ENCODE measurements at places on chromosomes 7 and 10.

DNA sequence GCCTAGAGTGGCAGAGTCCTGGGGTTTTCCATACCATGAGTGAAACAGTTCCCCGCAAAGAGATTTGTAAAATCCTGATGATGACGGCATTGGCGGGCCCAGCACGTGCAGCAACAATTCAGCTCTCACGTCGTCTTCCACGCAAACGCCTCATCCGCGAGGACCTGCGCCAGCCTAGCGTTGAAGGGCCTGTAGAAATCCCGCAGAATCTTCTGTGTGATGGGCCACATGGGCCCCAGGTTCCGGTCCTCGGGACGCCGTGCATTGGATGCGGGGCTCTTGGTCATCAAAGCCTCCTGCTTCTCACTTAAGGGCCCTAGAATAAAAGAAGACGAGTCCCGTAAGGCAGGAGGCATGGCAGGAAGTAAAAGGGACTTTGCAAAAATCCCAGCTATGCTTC, 83.4 kb downstream of the CHST15 start:
- no peak for DNase-seq

GRCh38 chr7:19119870-19120486, 2.5 kb upstream of the TWIST1 start:
- no peak for DNase-seq

GRCh38 chr7:136640977-136641376, 227.5 kb upstream of the CHRM2 start:
- DNase-seq: no peak

GRCh38 chr7:146982482-146982881, 865.9 kb downstream of the CNTNAP2 start:
- DNase-seq: no peak

GRCh38 chr7:139854124-139854511, 25.1 kb downstream of the TBXAS1 start:
- no peak for DNase-seq

GRCh38 chr7:17234030-17234397, 64.4 kb upstream of the AHR start:
- DNase-seq: no peak

GRCh38 chr10:34275626-34276130, 539.4 kb downstream of the PARD3 start:
- no peak for DNase-seq

GRCh38 chr7:99453105-99453504, 12.9 kb downstream of the ATP5MF start:
- DNase-seq: no peak

DNA sequence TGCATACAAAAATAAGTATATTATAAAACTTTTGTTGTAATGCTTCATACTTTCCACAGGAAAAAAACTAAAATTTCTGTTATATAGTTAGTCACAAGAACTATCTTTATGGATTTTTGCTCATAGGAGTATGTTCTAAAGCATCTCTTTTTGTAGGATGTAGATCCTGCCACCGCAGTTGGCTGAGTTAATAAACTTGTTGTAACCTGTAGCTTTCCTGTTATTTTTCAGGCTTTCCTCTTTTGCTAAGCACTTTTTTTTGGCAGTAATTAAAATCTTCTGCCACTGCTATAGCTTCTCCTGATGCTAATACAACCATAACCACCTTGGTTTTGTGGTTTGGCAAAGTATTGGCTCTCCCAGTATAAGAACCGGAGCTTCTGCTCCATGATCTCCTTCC, 60.3 kb downstream of the WNT2 start:
- no peak for DNase-seq

DNA sequence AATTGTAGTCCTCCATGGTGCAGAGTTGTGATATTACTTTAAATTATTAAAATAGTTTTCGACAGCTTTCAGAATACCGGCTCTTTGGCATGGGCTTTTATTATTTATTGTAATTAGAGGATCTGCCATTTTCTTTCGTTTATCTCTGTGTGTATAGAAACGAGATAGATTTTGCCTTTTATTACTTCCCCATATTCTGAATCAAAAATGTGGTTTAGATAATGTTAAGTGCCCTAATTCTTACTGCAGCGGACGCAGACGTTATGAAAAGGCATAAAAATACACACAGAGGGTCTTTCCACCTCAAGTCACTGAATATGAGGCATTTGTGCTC, 1.9 kb upstream of the ARID5B start:
- DNase-seq: no peak
